ENCODE measurements at places on chromosomes 12 and 14. TPM values are rescaled to one million over a fixed set of nuclear protein-coding genes. Genes with fewer than 3 reads are reported as not detected.
A peak's percentile ranks its signal among the peaks of the same experiment; 100 is the strongest.

The HSPA2 gene
- total RNA-seq = 7.0 TPM

The RNASE3 gene
- total RNA-seq = not detected

The IFI27 gene
- 375 TPM for total RNA-seq

The TMEM119 gene
- under 0.01 TPM for total RNA-seq

The KRT73 gene
- not detected for total RNA-seq

The BEGAIN gene
- total RNA-seq = 0.17 TPM

The GALNT8 gene
- total RNA-seq = under 0.01 TPM

The CD9 gene
- total RNA-seq = 1,153 TPM

DNA sequence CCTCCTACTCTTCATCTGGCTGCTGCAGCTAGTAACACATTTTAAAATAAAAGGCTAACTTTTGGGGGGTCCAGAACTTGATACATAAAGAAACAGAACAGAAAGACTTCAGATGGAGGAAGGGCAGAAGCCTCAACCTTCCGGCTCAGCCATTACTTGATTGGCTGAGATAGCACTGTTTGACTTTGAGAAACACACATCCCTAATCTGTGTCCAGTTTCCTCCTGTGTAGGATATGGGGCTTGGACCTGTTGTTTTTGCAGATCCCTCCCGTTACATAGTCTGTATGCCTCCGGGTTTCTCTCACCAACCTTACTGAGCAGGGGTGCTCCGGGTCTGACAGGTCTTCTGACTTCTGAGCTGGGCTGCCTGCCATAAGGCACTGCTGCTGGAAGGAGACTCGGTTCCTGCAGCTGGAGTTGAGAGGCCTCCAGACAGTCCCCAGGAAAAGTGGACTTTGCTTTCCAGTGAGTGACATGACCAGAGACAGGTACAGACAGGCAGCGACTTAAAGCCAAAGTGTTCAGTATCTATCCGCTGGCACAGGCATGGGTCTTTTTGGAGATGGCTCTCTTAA is 8.3 kb upstream of the ZNF641 start:
- DNase-seq = no peak

GRCh38 chr14:75144944-75145343 is 18.1 kb upstream of the NEK9 start:
- no peak for DNase-seq

GRCh38 chr14:96297000-96297399 is 41.0 kb downstream of the BDKRB1 start:
- peak; percentile 48 for DNase-seq

DNA sequence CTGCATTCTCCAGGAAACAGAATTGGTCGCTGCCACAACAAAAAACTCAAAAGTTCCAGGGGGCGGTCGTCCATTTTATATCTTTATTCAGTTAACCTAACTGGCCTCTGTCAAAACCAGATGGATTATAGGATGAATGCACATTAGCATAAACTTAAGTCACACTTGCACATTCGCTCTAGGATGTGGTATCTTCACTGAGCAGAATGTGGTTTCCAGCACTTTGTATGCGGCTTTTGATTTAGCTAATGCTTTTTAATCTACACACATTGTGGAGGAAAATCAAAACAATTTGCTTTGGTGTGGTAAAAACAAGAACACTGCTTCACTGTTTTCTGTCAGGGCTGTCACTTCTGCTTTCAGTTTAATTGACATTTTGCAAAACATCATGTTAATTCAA is 4.5 kb downstream of the TAS2R50 start:
- no peak for DNase-seq

GRCh38 chr12:42021469-42021868 is 123.2 kb downstream of the GXYLT1 start:
- peak; percentile 96 for DNase-seq

- no peak for DNase-seq
Observed at GRCh38 chr12:29244159-29244765, 95.2 kb downstream of the FAR2 start.

GRCh38 chr12:100899301-100899700 is 104.7 kb downstream of the ANO4 start:
- no peak for DNase-seq

- DNase-seq = peak; percentile 58
Observed at GRCh38 chr12:108722992-108723766, 8.1 kb downstream of the CORO1C start.

DNA sequence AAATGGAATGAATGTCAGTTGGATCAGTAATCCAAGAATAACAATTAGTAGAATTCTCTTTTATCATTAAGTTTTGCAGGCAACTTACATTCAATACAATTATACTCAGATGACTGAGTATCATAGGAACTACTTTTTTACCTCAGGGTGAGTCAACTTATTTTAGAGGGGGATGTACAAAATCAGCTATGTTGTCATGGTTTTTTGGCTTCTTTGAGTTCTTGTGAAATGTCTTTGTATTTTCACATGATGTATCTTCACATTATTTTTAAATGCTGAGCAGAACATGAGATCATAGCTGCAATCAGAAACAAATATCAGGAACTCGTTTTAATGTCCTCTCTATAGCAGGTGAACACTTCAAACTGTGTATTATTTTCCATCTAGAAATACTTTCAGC is 65.3 kb upstream of the PTPRR start:
- DNase-seq = no peak

- DNase-seq = no peak
Observed at GRCh38 chr12:97257726-97258125, 204.9 kb upstream of the RMST start.

GRCh38 chr12:109273354-109273753 is 35.7 kb downstream of the FOXN4 start:
- DNase-seq = no peak

DNA sequence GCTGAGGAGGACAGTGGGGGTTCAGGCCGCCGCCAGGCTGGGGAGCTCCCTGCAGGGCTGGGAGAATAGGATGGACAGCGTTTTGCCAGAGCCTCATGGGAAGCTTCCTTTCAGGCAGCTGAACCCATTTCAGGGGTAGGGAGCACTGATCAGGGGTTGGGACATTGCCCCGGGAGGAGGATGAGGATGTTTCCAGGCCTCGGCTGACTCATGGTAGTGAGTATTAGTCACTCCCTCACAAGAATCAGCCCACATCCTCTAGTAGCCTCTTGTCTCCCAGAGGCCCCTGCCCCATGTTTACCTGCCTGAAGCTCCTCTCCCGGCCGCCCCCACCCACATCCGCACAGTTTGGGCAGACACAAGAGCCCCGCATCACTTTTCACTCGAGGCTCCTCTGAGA is 89.8 kb downstream of the ZFP36L1 start:
- DNase-seq = peak; percentile 77

- peak; percentile 73 for DNase-seq
Observed at GRCh38 chr14:61477712-61478462, 156.5 kb downstream of the PRKCH start.

DNA sequence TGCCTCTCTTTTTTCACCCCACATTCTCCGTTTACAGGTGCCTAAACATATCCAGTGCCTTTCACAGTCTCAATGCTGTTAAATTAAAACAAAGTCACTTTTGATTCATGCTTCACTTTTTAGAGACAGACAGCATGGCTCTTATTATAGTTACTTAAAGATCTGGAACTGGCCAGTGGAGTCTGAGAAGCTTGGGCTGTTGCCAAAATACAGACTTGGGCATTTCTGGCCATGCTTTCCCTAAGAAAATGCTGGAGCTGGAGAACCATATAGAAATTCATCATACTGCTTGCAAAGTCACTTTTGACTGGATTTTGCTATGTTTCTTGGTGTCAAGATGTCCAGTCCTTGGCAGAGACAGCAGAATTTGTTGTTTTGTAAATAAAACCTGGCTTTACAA is 12.2 kb upstream of the GPR68 start:
- no peak for DNase-seq

GRCh38 chr12:100699209-100699608 is 95.4 kb upstream of the ANO4 start:
- DNase-seq = no peak

GRCh38 chr12:92539110-92539749 is 163.6 kb upstream of the PLEKHG7 start:
- peak; percentile 95 for DNase-seq

GRCh38 chr12:100823963-100824362 is 29.4 kb downstream of the ANO4 start:
- no peak for DNase-seq

DNA sequence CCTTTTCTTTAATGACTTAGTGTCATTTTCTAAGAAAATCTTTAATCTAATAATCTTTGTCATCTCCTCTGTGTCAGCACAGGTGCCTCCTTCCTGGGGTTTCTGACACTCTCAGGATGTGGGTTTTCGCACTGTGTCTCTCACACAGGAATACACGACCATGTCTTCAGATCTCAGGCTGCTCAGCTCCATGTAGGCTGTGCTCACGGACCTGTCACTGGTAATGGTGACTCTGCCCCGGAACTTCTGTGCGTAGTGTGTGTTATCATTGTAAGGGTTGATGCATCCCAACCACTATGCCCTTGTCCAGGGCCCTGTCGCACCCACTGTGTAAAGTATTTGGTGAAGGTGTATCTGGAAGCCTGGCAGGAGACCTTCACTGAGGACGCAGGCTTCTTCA is 647.8 kb downstream of the TMEM121 start:
- no peak for DNase-seq

- DNase-seq = peak; percentile 74
Observed at GRCh38 chr12:13864081-13864673, 117.2 kb downstream of the GRIN2B start.

DNA sequence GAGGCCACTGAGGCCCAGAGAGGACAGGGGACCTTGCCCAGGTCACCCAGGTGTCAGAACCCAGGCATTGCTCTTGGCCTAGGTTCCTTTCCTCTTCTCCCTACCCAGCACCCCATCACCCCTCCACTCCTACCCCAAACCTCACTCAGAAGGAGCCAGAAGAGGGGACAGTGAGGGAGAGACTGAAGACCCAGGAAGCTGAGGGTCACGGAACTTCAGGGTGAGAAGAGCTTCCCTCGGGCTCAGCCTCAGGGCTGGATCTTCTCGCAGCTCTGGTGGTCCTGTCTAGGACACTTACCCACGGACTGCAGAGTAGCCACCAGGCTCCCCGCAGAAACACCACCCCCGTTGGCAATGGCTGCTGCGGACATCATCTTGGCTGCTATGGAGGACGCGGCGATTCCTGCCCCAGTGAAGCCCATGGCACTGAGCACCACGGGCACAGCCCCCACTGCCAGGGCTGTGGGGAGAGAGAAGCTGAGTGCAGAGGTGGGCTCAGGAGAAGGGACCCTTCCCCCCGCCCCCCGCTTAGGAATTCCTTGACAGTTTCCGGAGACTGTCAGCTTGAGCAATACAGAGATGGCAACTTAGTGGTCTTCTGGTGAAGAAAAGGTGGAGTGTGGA is 1.1 kb downstream of the IFI27L2 start:
- DNase-seq = no peak

- peak; percentile 23 for DNase-seq
Observed at GRCh38 chr12:120710805-120711296, 593 bp downstream of the UNC119B start.

DNA sequence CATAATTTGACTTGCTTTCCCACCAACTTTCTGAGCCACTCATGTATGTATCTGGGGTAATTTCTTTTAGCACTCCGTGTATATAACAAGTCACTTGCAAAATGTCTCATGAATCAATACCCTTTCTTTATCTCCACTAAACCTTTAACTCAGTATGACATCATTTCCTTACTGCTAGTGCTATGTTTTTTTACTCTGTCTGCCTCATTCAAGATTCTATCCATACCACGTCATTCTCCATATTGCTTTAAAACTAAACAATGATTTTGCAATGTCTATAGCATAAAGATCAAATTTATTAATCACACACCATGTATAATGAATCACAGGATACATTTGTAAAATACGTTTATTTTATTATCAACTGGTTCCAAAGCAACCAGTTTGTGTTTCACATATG is 178.2 kb downstream of the PIK3C2G start:
- peak; percentile 17 for DNase-seq

DNA sequence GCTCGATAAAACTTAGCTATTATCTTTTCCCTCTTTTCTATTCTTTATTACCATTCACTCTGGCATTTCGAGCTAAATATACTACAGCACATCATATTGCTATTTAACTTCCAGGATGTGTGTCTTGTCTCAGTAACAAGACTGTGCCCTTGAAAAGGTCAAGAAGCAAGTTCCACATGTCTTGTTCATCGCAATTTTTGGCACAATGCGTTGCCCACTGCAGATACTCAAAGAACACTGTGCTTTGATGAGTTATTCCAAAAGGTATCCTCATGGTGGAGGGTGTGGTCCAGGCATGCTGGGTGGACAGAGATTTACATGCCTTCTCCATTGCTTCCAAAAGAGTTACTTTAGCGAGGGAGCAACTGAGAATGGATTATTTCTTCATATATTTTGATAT is 6.6 kb downstream of the E2F7 start:
- no peak for DNase-seq

- DNase-seq = no peak
Observed at GRCh38 chr14:105467249-105467941, 7.2 kb upstream of the CRIP2 start.

DNA sequence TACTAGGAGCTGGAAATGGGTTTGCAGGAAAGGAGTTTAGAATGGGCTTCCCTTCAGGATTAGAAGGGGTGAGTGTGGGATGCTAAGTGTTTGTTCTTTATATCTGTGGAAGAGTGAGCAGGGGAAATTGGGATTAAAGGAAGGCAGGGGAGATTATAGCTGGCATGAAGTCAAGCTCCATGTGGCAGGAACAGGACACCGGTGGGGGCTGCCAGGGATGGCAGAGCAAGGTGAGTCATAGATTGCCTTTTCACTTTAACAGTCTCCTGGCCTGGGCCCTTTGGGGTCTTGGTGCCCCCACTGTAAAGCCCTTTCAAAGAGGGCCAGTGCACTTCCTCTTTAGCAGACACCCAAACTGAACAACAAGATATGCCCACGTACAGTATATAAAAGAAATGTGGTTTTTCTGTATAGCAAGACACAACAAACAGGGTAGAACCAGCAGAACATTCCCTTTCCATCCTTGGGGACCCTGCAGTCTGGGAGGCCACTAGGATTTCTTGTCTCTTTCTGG is 23.1 kb upstream of the FBXO21 start:
- DNase-seq = no peak

- no peak for DNase-seq
Observed at GRCh38 chr14:95316821-95317220, 2.9 kb downstream of the CLMN start.

DNA sequence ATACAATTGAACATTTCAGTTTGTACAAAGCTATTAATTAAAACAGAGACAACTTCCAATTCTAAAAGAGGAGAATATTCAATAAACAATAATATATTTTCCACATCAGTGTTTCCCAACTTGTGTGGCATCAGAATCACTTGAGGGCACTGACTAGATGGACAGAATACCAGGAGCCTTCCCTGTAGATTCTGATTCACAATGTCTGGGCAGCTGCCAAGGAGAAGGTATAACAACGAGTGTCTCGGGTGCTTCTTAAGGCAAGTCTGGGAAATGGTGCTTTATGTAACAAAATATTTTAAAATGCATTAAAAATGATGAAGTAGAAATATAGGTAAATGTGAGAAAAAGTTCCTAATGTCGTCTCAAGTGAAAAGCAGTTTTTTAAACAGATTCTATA is 26.2 kb downstream of the GALC start:
- no peak for DNase-seq

DNA sequence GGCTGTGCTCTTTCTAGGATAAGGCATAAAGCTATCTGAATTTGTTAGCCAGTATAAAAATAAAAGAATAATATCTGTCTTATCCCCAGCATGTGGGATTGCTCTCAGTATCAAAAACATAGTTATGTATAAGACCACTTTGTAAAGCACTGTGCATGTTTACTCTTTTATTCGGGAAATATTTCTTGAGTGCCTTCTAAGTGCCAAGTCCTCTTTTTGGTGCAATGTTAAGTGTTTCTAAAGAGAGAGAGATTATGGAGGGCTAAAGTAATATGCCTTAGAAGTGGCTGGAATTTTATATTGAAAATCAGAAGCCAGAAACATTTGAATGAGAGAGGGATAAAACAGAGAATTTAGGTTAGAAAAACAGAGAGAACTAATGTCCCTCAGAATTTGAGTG is 212.0 kb downstream of the ALG10B start:
- DNase-seq = no peak

All from dermis blood vessel endothelial cell (primary cell).